ENCODE measurements at places on chromosomes 1 and 21. TPM values are rescaled to one million over a fixed set of nuclear protein-coding genes. Genes with fewer than 3 reads are reported as not detected.

GRCh38 chr1:188382851-188383250 is 1554.1 kb downstream of the PLA2G4A start:
- no peak overlapping the region for H3K27ac ChIP-seq
- H3K36me3 ChIP-seq: no peaks in the 10 kb centered on the region
- no peak for DNase-seq
- no peaks in the 10 kb centered on the region for H3K27me3 ChIP-seq

- H3K27ac ChIP-seq: no peak overlapping the region
- no peak for DNase-seq
- peaks cover 30% of the 10 kb centered on the region for H3K4me1 ChIP-seq
Measured at GRCh38 chr1:243791586-243792267, 58.3 kb downstream of the AKT3 start.

- H3K27me3 ChIP-seq: peaks cover 5% of the 10 kb centered on the region
- no peak for DNase-seq
- H3K4me1 ChIP-seq: peaks cover 7% of the 10 kb centered on the region
- H3K27ac ChIP-seq: peak overlapping the region; percentile 90
- no peaks in the 10 kb centered on the region for H3K36me3 ChIP-seq
Measured at GRCh38 chr1:1510912-1511532, 940 bp upstream of the ATAD3A start.

- no peak overlapping the region for H3K4me3 ChIP-seq
- no peaks in the 10 kb centered on the region for H3K36me3 ChIP-seq
- DNase-seq: no peak
- no peak overlapping the region for H3K27ac ChIP-seq
- H3K27me3 ChIP-seq: peaks cover 20% of the 10 kb centered on the region
- peaks cover 8% of the 10 kb centered on the region for H3K4me1 ChIP-seq
Measured at GRCh38 chr1:47635111-47635510, 197.3 kb downstream of the FOXD2 start.

GRCh38 chr1:219506473-219506899 is 106.4 kb downstream of the ZC3H11B start:
- no peaks in the 10 kb centered on the region for H3K36me3 ChIP-seq
- no peaks in the 10 kb centered on the region for H3K4me1 ChIP-seq
- no peak for DNase-seq
- H3K27ac ChIP-seq: no peak overlapping the region
- no peaks in the 10 kb centered on the region for H3K27me3 ChIP-seq

GRCh38 chr1:30422251-30422650 is 301.1 kb downstream of the MATN1 start:
- no peak overlapping the region for H3K27ac ChIP-seq
- peaks cover 8% of the 10 kb centered on the region for H3K27me3 ChIP-seq

DNA sequence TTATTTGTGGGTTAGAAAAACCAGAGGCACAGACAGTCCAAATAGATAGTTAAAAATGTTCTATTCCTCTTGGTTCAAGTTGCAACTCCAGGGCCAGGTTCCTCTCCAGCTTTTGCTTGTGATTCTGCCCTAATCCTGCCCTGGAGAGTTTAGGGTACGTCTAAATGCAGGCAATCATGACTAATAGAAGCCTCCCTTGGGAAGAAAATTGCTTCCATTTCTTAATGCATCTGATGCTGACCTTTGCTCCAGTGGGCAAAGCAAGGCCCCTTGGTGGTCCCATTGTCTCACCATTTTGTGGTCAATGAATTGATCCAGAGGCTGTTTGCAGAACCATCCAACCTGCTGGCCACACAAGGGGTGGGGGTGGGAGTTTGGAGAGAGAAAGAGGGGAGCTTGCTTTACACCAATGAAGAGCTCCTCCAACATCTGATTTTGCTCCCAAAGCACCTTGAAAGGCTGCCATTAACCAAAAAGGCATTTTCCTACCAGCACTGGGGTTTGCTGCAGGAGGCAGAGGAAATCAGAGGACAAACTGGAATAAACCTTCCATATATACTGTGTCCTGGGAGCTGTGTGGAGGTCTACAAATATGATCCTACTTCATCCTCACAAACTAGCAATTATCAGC is 31.3 kb downstream of the C8B start:
- no peak for DNase-seq
- no peak overlapping the region for H3K27ac ChIP-seq
- no peaks in the 10 kb centered on the region for H3K36me3 ChIP-seq
- H3K27me3 ChIP-seq: peaks cover 3% of the 10 kb centered on the region
- peaks cover 10% of the 10 kb centered on the region for H3K4me1 ChIP-seq
- no peak overlapping the region for H3K4me3 ChIP-seq

GRCh38 chr1:219783605-219784235 is 144.6 kb downstream of the SLC30A10 start:
- DNase-seq: no peak
- peaks cover 3% of the 10 kb centered on the region for H3K36me3 ChIP-seq
- peaks cover 13% of the 10 kb centered on the region for H3K4me1 ChIP-seq
- H3K27ac ChIP-seq: no peak overlapping the region
- H3K4me3 ChIP-seq: no peak overlapping the region

DNA sequence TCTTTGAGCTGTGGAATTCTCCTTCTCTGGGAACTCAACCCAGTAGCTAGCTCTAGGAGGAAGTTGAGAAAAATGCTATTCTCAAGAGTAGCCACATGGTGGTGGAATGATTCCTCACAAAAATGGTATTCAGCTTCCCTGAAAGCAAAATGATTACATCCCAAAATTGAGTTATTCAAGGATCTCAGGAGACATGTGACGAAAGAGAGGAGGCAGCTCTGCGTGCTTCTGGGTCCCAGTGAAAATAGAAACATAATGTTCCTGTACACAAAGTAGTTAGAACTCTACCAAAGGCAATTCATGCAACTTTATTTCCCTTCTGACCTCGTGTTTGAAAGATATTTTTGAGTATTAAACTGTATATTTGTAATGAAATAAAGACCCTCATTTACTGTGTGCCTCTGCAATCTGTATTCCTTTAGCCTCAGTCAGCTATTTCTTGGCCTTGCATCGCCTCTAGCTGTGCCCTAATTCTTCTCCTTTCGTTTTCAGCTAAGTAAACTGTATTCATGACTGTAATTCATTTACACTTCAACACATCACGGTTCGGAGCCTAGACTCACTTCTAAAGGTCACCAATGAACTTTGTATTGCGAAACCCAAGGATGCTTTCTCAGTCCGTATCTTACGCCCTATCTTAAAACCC is 167.3 kb downstream of the FASLG start:
- no peaks in the 10 kb centered on the region for H3K36me3 ChIP-seq
- no peak for DNase-seq
- no peak overlapping the region for H3K4me3 ChIP-seq
- no peaks in the 10 kb centered on the region for H3K27me3 ChIP-seq
- H3K4me1 ChIP-seq: no peaks in the 10 kb centered on the region

- no peaks in the 10 kb centered on the region for H3K36me3 ChIP-seq
- no peak for DNase-seq
- H3K4me1 ChIP-seq: peaks cover 21% of the 10 kb centered on the region
- no peaks in the 10 kb centered on the region for H3K27me3 ChIP-seq
- H3K4me3 ChIP-seq: no peak overlapping the region
Measured at GRCh38 chr1:10911490-10912166, 100.8 kb upstream of the TARDBP start.

DNA sequence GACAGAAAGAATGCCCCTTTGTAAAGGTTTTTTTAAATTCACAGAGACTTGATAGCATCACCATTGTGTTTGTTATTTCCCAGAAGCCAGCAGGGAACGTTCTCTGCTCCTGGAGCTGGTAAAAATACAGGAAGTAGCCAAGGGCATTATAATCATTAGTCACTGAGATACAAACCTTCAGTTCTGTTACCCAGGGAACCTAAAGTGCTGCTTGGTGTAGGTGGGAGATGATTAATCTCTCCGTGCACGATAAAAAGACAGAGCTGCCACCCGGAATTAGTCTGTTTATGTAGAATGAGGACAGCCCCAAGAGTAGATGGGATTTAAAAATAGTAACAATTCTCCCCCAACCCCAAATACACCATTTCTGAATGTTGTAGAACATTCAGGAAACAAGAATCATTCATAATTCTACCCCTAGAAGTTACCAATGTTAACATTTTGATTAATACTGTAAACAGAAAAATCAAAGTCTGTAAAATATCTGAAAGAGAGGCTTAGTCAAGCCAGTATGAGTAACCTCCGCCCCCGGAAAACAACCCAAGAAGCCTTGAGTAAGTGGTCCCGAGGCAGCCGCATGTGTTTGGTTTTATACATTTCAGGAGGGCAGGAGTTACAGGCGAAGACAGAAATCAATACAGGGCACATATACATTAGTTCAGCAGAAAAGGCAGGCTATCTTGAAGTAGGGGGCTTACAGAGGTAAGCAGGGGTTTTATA is 45.3 kb upstream of the CTBS start:
- peaks cover 4% of the 10 kb centered on the region for H3K36me3 ChIP-seq
- no peaks in the 10 kb centered on the region for H3K27me3 ChIP-seq
- peaks cover 13% of the 10 kb centered on the region for H3K4me1 ChIP-seq
- peak overlapping the region; percentile 58 for H3K4me3 ChIP-seq

GRCh38 chr21:20004367-20004766 is 993.8 kb upstream of the NCAM2 start:
- no peak for DNase-seq
- H3K36me3 ChIP-seq: no peaks in the 10 kb centered on the region
- no peak overlapping the region for H3K27ac ChIP-seq
- H3K4me3 ChIP-seq: no peak overlapping the region
- H3K4me1 ChIP-seq: no peaks in the 10 kb centered on the region
- no peaks in the 10 kb centered on the region for H3K27me3 ChIP-seq

DNA sequence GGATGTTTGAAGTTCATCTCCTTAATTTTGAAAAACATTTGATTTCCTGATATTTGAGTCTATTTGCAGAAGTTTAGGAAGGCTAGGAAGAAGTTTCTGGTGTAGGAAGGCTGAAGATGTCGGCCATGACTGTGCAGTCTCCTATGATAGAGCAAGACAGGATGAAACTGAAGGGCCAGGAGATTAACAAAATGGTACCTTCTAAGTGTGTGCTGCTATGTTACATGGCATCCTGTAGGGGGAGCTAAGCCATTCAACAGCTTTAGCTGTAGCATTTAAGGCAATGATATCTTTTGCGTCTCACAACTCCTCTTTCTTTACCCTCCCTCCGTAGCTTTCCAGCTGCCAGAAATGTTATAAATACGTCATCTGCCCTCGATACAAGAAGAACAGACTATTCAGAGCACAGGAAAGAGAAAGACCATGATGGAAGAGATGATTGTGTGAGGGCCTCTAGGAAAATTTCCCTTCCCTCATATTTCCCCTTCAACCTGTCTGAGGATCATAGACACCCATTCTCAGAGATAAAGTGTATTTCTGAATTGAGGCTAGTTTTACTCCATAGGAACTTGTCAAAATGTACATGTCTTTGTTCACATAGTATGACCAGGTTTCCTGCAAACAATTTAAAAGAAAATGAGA is 61.1 kb downstream of the XCL1 start:
- H3K27ac ChIP-seq: no peak overlapping the region
- peaks cover 14% of the 10 kb centered on the region for H3K4me1 ChIP-seq
- no peak overlapping the region for H3K4me3 ChIP-seq

GRCh38 chr1:45412899-45413298 is 72.7 kb upstream of the MUTYH start:
- H3K4me1 ChIP-seq: peaks cover 3% of the 10 kb centered on the region
- no peaks in the 10 kb centered on the region for H3K36me3 ChIP-seq
- H3K27ac ChIP-seq: no peak overlapping the region
- H3K4me3 ChIP-seq: no peak overlapping the region
- DNase-seq: no peak

- no peak overlapping the region for H3K4me3 ChIP-seq
- peaks cover 12% of the 10 kb centered on the region for H3K4me1 ChIP-seq
- peaks cover 12% of the 10 kb centered on the region for H3K36me3 ChIP-seq
Measured at GRCh38 chr21:45281411-45282282, 6.0 kb downstream of the POFUT2 start.

- no peak for DNase-seq
- H3K36me3 ChIP-seq: no peaks in the 10 kb centered on the region
- H3K4me3 ChIP-seq: no peak overlapping the region
- peaks cover 6% of the 10 kb centered on the region for H3K4me1 ChIP-seq
- no peaks in the 10 kb centered on the region for H3K27me3 ChIP-seq
- H3K27ac ChIP-seq: no peak overlapping the region
Measured at GRCh38 chr1:118257946-118258345, 72.9 kb upstream of the SPAG17 start.

- H3K4me3 ChIP-seq: no peak overlapping the region
- no peak overlapping the region for H3K27ac ChIP-seq
- no peaks in the 10 kb centered on the region for H3K36me3 ChIP-seq
- DNase-seq: no peak
- no peaks in the 10 kb centered on the region for H3K27me3 ChIP-seq
Measured at GRCh38 chr1:34825455-34826091, 32.8 kb downstream of the GJA4 start.

DNA sequence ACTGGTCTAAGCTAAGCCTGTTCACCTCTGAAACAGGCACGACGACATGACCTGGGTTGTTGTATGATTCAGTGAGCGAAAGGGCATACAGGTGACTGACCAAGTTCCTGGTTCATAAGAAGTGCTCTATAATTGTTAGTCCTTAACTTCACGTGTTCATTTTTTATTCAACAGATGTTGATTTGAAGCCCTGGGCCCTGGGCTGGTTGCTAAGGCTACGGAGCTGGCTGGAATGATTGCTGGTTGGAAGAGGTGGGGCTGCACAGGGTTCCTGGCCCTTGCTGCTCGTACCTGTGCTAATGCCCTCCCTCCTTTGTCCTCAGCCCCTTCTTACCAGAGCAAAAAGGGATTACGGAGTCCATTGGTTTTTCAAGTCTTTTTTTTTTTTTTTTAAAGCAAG is 111.3 kb upstream of the CSF3R start:
- DNase-seq: no peak
- H3K27me3 ChIP-seq: peaks cover 26% of the 10 kb centered on the region
- peaks cover 23% of the 10 kb centered on the region for H3K4me1 ChIP-seq
- no peak overlapping the region for H3K4me3 ChIP-seq
- H3K36me3 ChIP-seq: no peaks in the 10 kb centered on the region

DNA sequence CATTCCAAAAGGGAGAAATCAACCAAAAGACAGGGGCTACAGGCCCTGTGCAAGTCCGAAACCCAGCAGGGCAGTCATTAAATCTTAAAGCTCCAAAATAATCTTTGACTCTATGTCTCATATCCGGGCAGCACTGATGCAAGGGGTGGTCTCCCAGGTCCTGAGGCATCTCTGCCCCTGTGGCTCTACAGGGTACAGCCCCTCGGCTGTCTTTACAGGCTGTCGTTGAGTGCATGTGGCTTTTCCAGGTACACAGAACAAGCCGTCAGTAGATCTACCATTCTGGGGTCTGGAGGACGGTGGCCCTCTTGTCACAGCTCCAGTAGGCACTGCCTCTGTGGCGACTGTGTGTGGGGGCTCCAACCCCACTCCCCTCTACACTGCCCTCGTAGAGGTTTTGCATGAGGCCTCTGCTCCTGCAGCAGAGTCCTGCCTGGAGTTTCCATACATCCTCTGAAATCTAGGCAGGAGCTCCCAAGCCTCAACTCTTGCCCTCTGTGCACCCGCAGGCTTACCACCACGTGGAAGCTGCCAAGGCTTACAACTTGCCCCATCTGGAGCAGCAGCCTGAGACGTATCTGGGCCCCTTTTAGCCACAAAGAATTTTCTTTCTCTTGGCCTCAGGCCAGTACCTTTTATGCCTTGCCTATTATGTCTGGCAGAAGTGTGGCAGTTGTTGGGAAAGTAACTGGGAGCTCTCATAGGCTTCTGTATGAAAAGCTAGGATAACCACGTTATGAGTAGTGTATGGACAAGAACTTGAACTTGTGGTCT is 52.5 kb downstream of the POU2F1 start:
- H3K4me3 ChIP-seq: no peak overlapping the region
- H3K4me1 ChIP-seq: peaks cover 48% of the 10 kb centered on the region
- no peaks in the 10 kb centered on the region for H3K27me3 ChIP-seq
- H3K27ac ChIP-seq: no peak overlapping the region

- no peak overlapping the region for H3K4me3 ChIP-seq
- H3K4me1 ChIP-seq: no peaks in the 10 kb centered on the region
- no peaks in the 10 kb centered on the region for H3K27me3 ChIP-seq
- no peak overlapping the region for H3K27ac ChIP-seq
Measured at GRCh38 chr1:43232074-43232473, 37.7 kb upstream of the TMEM125 start.

The CDK18 gene
- 26.4 TPM for total RNA-seq

The KCNJ9 gene
- 0.11 TPM for total RNA-seq

The YIPF1 gene
- total RNA-seq: 25.7 TPM

The C4BPB gene
- total RNA-seq: not detected

The SLC44A5 gene
- total RNA-seq: 9.7 TPM

The FNDC10 gene
- total RNA-seq: 14.3 TPM

Data from neural crest cell (in vitro differentiated cells).